ENCODE measurements at places on chromosomes 1 and 21.

DNA sequence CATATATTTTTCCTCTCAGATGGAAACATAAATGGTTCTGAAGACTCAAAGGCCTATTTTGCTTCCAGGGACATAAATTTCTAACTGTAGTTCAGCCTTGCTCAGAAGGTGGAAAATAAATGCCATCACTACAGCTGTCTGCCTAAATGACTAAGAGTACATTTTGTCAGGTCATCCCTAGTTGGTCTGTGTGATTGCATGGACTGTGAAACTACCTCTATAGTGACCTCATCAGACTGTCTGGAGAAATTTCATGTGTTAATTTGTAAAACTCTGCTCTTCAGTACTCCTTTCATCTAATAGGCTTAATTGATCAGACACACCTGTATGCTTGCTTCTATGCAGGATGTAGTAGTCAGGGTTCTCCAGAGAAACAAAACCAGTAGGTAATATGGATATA is 886.9 kb downstream of the AMY1C start:
- DNase-seq, result no peak

DNA sequence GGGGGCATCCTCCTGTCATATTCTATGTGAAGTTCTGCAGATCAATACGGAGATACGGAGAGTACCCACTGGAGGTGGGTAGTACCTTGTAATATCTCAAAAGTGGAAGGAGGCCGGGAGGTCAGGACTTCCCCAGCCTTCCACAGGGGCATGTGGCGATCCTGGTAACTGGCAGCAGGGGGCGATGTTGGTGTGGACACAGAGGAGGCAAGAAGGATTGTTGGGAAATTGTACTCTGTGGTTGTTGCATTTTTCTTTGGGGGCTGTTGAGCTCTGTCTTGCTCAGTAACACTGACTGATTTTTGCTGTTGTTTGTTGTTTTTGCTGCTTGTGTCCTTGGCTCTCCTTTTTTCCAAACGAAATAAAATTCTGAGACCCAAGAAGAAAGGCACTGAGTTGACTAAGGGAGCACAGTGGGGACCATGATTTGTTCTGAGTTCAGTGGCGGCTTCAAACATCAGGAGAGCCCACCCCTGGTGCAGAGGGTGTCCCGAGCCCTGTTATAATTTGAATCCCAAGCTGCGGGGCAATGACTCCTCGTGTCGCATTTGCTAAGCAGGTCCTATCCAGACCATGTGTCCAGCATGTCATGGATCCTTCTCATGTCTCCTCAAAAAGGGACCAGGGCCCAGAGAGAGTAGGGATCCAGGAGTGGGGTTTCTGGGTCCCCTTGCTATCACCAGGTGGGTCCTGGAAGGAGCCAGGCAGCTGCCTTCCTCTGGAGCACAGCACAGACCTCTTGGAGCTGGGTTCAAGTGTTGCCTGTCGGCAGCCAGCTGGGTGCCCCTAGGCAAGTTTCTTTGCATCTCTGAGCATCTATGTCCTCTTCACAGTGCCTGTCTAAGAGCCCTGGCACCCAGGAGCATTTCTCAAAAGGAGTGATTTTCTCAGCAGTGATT is 22.8 kb downstream of the LHX4 start:
- peak; percentile 85 for DNase-seq

- no peak for DNase-seq
Measured at GRCh38 chr1:42739753-42740700, at the start of gene CLDN19. Gene CLDN19 (minus strand): TSS chr1:42740236. CDS start chr1:42740063, 173 bp downstream.

DNA sequence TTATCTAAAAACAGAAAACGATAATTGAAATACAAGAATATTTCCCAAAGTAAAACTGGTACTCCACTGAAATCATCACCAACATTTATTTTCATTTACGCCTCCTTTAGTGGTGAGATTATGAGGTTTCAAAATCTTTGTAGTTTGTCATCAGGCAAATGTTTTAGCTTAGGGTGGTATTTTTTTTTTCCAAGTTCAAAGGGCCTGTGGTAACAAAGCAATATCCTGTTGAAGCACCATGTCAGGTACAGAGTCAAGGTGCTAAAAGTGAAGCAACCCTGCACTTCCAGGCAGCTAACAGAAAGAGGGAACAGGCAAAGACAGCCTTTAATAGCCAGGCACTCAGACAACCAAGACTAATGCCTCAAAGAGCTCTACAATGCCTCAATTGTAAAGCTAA is 89.2 kb downstream of the JAK1 start:
- DNase-seq, result no peak

DNA sequence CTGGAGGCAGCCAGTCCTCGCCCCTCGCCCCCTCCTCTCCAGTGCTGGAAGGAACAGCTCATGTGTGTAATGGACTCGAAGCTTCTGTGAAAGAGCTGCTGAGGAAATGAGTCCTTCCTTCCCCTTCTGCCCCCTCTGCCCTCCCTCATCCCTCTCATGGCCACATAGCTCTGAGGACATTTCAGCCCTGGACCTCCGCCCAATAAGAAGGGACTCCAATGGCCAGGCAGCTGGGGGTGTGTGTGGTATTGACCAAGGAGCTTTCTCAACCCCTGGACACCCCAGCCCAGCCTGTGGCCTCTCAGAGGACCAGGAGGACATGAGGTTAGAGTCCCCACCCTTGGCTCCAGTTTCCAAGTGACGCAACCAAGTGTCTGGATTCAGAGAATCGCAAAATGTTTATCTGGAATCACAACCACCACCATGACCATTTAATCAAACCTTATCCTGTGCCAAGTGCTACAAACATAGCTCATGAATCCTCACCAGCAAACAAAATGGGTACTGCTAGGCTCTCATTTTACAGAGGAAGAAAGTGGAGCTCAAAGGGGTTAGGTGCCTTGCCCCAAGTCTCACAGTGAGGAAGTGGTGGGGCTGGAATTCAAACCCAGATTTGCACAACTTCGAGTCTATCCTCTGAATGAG is 47.8 kb upstream of the ECE1 start:
- DNase-seq, result peak; percentile 73

- no peak for DNase-seq
Measured at GRCh38 chr1:205913451-205914154, 29.7 kb downstream of the SLC26A9 start.

- DNase-seq, result peak; percentile 48
Measured at GRCh38 chr1:2413495-2414296, 1.3 kb upstream of the PEX10 start.

GRCh38 chr1:93811326-93812065 is 67.5 kb downstream of the DNTTIP2 start:
- DNase-seq, result no peak

- no peak for DNase-seq
Measured at GRCh38 chr1:173023343-173023742, 27.4 kb downstream of the TNFSF18 start.

GRCh38 chr1:117919376-117919775 is 10.0 kb downstream of the GDAP2 start:
- no peak for DNase-seq

GRCh38 chr1:224054611-224055010 is 59.3 kb upstream of the FBXO28 start:
- DNase-seq, result no peak

- DNase-seq, result no peak
Measured at GRCh38 chr1:230226007-230226800, 159.2 kb downstream of the GALNT2 start.

GRCh38 chr1:63624911-63625310 is 31.7 kb downstream of the PGM1 start:
- no peak for DNase-seq

DNA sequence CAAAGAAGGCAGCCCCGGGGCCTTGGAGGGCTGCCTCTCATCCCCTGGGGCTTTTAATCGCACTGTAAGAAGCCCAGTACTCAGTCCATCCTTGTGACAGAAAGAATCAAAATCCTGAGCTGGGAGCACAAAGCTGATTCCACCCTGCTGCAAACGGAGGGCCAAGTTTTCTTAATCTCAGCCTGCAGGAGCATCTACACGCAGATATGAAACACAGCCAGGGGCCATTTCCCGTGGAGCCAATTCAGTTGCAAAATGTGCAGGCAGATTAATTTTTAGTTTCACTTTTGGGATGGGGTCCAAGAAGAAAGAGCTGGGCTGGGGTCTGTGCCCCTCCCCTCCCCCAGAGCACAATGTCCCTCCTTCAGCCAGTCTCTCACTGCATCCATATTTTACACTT is 4.4 kb downstream of the LYPD8 start:
- DNase-seq, result peak; percentile 34

DNA sequence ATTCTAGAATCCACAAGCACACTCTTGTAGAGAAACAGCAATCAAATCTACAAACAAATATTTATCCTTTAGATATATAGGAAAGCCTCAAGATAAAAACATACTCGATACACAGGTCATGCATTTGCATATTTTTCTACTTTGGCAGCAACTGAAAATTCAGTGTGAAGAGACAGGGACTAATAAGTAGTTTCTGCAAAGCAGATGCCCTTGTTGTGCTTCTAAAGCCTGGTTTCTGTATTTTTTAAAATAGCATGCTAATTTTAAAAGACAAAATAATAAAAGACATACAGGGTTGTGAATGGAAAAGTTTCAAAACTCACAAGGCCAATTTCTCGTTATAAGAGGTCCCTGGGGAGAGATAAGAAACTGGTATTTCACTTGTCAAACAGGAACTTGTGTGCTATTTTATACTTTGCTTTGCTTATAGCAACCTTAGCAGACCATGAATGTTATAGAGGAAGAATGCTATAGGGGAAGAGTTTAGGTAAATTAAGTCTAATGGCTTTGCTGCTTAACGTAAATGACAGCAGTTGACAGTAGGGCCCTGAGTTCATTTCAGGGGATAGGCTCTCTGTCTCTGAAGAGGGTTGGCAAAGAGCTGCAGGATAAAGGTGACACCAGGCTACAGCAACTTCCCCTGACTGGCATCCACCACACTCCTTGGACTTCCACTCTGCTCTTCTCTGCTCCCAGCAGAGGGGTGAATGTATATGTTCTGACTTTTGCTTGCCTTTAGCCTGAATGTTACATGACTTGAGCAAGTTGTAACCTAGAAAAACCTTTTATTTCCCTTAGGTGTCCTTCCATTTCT is 9.4 kb upstream of the RGS13 start:
- DNase-seq, result no peak

- no peak for DNase-seq
Measured at GRCh38 chr1:77089756-77090155, 129.5 kb downstream of the PIGK start.

GRCh38 chr21:41031701-41032220 is 136.2 kb upstream of the BACE2 start:
- DNase-seq, result no peak

DNA sequence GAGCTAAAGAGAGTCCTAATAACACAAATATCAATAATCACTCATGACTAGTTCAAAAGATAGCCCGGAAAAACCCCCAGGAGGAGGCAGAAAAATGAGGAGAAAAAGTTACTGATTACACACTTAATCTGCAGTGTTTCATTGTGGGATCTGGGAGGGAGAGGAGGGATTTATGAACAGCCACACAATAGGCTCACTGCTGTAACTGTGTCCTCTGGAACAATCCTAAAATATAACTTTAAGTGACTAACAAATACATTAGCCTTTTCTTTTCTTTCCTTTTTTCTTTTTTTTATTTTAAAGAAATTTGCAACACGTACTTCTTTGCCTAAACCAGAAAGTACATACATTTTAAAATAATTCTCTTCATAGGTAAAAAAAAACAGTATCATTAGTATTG is 106.3 kb upstream of the LBR start:
- no peak for DNase-seq

DNA sequence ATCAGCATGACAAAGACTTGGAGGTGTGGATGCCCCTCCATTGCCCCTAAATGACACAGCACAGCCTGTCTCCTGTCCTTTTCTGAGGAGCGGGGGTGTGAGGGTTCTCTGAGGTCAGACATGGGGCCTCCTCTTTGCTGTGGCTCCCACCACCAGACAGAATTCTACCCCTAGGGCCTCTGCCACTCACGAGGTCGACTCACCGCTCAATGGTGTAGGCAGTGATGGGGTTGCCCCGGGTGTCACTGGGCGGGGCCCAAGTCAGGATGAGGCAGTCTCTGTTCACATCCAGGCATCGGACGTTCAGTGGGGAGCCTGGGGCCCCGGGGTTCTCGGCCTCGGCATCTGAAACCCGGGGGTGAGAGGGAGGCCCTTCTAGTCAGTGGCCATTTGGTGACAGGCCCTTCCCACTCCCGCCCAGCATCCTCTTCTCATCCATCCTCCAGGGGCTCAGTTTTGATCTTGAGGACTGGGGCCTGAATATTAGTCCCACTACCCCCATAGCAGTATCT is 19.9 kb downstream of the MYOM3 start:
- DNase-seq, result no peak

GRCh38 chr1:171790318-171790717 is 8.9 kb downstream of the METTL13 start:
- no peak for DNase-seq

- no peak for DNase-seq
Measured at GRCh38 chr1:227070638-227071285, 130.7 kb downstream of the COQ8A start.

- no peak for DNase-seq
Measured at GRCh38 chr1:189141056-189141455, 1336.6 kb downstream of the BRINP3 start.

- no peak for DNase-seq
Measured at GRCh38 chr1:6988796-6989195, 203.5 kb downstream of the CAMTA1 start.

- no peak for DNase-seq
Measured at GRCh38 chr21:15964236-15964855, 234.6 kb downstream of the USP25 start.

DNA sequence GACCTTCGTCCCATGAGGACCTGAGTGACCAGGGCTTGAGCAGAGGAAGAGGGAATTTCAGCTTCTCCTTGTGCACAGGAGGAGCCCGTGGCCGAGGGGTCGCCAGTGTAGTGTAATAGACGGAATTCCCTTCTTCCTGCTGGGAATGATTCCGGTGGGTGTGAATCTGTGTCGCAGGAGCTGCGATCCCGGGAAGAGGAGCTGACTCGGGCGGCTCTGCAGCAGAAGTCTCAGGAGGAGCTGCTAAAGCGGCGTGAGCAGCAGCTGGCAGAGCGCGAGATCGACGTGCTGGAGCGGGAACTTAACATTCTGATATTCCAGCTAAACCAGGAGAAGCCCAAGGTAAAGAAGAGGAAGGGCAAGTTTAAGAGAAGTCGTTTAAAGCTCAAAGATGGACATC is 34.4 kb downstream of the MAP3K21 start:
- DNase-seq, result no peak

DNA sequence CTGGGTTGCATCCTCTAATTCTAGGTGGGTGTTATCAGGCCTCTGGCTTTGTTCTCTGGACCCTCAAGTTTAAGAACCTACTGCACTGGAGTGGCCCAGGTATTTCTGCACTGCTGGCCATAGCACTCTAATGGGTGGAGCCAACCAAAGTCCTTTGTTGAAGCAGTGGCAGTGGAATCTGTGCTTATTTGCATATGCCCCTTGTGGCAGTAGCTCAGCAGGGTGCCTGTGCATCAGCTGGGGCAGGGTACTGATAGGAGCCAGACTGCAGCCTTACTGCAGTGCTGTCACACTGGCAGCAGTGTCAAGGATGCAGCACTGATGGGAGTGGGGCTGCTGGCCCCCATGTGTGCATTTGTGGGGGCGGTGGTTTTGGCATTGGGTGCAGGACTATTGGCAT is 660.6 kb downstream of the LRRIQ3 start:
- no peak for DNase-seq

- no peak for DNase-seq
Measured at GRCh38 chr1:25774921-25775771, 24.8 kb upstream of the SELENON start.

Measured in hematopoietic multipotent progenitor cell treated with erythropoietin and hydrocortisone succinate and interleukin-3 and kit ligand, for 6 days (in vitro differentiated cells).